ENCODE measurements at places on chromosomes 3 and 15. TPM values are rescaled to one million over a fixed set of nuclear protein-coding genes. Genes with fewer than 3 reads are reported as not detected.

GRCh38 chr15:31483986-31484951 is 157.6 kb downstream of the KLF13 start:
- DNase-seq = peak; percentile 23

DNA sequence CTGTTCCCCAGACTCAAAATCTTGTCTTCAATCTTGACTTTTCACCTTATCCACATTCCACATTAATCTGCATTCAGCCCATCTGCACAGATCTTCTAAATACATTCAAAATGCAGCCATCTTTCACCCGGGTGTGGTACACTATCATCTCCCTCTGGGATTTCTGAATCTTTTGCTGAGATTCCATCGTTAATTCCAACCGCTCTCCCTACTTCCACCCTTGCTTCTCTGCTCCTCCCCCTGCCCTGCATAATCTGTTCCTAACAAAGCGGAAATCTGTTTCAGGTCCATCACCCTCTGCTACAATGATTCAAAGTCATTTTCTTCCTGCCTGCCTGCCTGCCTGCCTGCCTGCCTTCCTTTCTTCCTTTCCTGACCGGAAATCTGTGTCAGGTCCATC is 7.9 kb upstream of the GOLGA8B start:
- no peak for DNase-seq

- DNase-seq = no peak
Observed at GRCh38 chr3:55592572-55592971, 105.5 kb upstream of the WNT5A start.

- DNase-seq = no peak
Observed at GRCh38 chr3:7646851-7647250, 785.9 kb downstream of the GRM7 start.

DNA sequence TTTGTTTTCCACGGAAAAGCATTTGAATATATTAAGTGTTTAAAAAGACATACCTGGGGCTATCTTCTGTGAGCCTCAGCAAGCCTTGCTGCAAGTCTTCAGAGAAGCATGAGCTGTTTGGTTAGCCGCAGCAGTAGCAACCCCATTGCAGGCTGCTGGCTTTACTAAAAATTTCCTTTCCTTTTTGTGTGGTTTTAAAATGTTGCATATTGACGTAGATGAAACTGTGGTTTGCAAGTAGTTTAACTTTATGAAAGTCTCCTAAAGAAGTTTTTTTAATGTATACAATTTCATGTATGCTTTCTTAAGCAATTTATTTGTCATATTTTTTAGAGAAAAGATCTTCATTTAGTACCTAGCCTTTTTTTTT is at the start of gene GPR171:
TSS of gene GPR171 (minus strand) at position 166 of the 370 bp plus-strand sequence. CDS start 3,830 bp downstream, outside the sequence.
- no peak for DNase-seq

GRCh38 chr3:188656196-188656982 is 502.4 kb downstream of the LPP start:
- no peak for DNase-seq

- no peak for DNase-seq
Observed at GRCh38 chr15:82968066-82968465, 15.5 kb upstream of the HOMER2 start.

- DNase-seq = no peak
Observed at GRCh38 chr3:104886220-104886995, 480.3 kb upstream of the ALCAM start.

GRCh38 chr3:184485241-184485640 is 76.3 kb upstream of the EPHB3 start:
- DNase-seq = no peak

DNA sequence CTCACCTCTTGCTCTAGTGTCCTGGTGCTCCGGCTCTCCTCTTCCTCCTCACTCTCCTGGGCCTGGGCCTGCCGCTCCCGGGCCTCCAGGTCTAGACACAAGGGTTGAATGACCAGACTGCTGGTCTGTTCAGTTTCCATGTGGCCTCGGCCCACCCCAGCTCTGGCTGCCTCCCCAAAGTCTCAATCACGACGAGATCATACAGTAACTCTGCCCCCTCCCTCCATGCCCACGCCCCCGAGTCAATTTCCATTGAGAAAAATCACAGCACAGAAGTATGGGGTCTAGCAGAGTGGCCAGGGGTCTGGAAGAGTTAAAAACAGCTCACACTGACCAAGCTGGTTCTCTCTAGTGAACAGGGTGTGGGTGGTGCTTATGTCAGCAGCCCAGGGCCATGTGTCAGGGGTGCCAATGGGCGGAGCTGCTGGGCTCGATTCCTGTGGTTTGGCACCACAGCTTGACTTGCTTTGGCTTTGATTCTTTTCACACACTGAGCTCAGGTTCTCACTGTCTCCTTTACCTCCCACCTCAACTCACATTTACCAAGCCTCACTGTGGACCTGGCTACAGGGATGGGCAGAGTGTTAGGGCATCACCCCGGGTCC is 6.9 kb downstream of the C15orf62 start:
- DNase-seq = no peak

GRCh38 chr3:129326138-129326537 is 47.5 kb downstream of the HMCES start:
- no peak for DNase-seq

DNA sequence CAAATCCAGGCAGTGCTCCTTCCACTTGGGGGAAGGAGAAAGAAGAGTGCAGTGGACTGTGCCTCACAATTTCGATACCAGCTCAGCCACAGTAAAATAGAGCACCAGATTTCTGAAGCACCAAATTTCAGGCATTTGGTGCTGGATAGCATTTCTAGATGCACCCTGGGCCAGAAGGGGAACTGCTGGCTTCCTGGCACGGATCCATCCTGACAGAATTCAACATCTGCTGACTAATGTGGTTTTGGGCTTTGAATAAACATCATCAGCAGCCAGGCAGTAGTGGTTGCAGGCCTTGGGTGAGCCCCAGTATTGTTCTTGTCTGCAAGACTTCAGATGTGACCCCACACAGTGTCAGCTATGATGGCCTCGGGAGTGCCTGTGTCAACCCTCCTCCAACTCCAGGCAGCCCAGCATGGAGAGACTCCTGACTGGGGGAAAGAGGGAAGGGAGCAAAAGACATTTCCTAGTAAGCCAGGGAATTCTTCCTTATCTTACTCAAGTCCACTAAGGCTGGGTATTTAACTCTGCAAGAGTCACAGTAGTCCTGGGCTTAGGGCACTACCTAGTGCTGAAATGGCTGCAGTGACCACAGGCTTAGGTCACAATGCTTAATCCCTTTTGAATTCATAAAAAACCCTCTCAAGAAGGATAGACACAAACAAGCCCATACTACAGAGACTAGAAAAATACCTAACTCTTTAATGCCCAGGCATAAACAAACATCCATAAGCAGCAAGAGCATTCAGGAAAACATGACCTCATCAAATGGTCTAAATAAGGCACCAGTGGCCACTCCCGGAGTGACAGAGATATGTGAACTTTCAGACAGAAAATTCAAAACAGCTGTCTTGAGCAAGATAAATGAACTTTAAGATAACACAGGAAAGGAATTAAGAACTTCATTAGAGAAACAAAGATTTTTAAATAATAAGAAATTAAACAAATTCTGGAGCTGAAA is 74.7 kb downstream of the SPATA16 start:
- no peak for DNase-seq

DNA sequence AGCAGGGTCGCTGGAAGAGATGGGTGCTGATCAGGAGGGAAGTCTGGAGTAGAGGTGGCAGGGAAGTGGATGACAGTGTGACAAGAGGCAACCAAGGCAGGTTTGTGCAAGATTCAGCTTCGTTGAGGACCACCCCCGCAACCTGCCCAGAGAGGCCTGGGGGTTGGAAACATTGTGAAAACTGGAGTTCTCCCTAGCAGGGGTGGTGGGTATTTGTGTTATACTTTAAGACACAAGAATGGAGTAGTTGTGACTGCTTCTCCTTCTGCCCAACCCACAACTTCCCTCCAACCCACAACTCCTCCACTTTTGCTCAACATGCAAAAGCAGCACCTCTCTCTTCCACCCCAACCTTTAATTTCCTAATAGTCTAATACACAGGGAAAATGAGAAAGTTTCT is 8.6 kb upstream of the ARNT2 start:
- no peak for DNase-seq

GRCh38 chr3:141348837-141349236 is 19.5 kb upstream of the ZBTB38 start:
- DNase-seq = no peak

DNA sequence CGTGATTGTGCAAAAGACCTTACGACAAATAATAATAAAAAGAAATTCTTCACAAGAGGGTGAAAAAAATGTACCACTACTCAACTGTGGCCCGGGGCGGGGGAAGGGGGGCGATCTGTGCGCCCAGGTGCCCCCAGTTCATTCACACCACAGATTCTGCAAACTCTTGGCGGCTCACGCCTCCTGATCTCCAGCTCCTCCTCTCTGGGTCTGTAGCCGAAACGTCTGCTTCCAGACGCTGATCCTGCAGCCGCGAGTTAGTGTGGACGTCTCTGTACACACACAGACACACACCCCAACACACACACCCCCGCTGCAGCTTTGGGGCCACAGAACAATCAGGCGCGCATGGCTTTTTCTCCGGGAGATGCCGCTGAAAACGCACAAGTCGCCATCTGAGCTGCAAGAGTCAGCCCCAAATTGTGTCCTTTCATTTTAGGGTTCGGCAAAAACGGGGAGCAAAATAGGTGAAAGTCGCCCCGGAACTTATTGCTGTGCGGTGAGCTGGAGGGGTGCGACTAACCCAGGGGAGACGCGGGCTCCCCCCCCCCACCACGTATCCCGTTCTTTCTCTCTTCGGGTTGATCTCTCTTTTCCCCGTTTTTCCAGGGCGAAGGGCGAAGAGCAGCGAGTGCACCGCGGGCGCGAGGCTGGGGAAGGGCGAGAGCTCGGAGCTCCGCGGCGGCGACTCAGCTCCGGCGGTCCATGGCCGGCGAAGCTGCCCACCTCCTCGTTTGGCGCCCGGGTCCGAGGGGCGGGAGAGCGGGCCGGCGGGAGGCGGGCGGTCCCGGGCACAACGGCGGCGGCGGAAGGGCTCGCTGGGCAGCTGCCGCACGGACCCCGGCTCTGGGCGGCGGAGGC is 505 bp upstream of the WNT5A start:
- peak; percentile 65 for DNase-seq

- no peak for DNase-seq
Observed at GRCh38 chr3:137764001-137764433, at the start of gene SOX14. Gene SOX14 (plus strand): TSS chr3:137764315. CDS start chr3:137764785, 470 bp downstream.

- DNase-seq = no peak
Observed at GRCh38 chr15:72460402-72460801, 13.7 kb upstream of the ARIH1 start.

DNA sequence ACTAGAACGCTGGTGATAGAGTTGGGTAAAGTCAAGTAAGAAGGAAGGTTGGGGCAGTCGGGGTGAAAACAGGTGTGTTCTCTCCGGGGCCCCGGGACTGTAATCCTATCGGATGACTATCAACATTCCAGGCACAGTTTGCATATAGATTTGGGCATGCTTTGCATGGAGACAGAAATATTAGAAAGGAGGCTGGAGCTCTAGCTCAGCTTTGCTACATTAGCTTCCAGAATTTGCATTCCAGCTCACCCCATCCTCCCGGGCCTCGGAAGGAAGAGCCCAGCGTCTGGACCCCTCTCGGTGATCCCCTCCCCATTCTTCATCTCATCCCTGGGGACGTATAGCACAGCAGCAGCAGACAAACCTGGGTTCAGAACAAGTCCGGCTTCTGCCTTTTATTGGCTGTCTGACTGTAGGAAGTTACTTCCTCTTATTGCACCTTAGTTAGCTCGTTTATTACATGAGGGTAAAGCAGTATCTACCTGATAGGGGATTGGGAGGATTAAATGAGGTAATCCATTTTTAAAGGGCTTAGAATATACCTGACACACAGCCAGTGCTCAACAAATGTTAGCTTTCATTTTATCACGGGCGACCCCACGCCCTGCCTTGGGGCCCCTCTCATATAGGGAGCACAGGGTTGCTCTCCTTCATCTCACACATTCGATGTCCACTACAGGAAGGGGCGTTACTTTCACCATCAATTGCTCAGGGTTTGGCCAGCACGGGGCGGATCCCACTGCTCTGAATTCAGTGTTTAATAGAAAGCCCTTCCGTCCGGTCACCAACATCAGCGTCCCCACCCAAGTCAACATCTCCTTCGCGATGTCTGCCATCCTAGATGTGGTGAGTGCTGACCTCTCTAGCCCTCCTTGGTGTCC is 3.2 kb downstream of the HTR3E start:
- no peak for DNase-seq

DNA sequence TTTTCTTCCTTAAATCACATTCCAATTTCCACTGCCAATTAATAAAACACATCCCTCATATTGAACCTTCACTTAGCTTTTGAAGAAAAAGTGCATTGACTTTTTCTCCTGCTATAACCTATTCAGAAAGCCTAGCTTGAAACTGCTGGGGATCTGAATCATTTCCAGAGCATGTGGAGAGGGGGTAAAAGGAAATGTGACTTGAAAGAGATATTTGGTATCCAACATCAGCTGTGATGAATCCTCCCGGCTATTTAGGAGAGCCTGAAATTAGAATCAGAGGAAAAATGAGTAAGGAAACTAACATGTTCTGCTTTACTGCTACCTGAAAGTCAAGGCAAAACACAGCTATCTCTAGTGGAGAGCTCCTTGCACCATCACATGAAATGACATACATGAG is 2.6 kb upstream of the GNB5 start:
- DNase-seq = no peak

GRCh38 chr3:88469216-88469615 is 319.5 kb downstream of the C3orf38 start:
- no peak for DNase-seq

DNA sequence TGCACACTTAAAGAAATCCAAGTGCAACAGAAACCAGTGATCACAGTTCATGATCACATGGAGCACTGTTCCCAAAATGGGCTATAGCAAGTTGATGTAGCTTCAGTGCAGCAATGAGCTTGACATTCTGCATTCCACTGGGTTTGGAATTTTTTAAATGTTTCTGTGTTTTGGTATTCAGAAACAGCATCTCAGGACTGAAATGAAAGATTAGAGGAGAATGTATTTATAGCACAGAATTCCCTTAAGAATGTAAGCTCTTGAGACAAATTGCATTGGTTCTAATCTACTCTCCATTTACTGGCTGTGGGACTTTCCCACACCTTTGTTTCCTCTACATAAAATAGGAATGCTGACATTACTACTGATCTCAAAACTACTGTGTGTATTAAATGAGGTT is 162.7 kb downstream of the FGF12 start:
- DNase-seq = no peak

DNA sequence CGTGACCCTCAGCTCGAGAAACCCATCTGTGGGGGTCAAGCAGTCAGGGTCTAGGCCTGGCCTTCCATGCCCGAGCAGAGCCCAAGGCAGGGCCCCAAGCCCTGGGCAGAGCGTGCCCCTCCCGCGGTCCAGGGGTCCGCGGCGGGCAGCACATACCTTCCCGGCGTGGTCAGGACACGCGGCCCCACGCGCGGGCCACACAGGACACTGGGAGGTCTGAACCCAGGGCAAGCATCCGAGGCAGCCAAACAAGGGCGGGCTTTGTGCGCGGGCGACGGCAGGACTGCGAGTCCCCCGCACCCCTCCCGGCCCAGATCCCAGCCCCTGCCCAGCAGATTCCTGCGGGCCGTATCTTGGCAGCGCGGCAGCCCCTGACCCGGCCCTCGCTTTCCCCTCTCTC is 61.6 kb upstream of the ACAN start:
- no peak for DNase-seq

Gene ATP10A
- total RNA-seq = 22.8 TPM

Gene SST
- not detected for total RNA-seq

Gene NR1I2
- total RNA-seq = 0.47 TPM

Gene COPG1
- 98.2 TPM for total RNA-seq

Gene SI
- 2.8 TPM for total RNA-seq

Gene RASGRP1
- 7.4 TPM for total RNA-seq

Gene HAPLN3
- 4.8 TPM for total RNA-seq

Gene THPO
- 0.93 TPM for total RNA-seq

Gene TMEM212
- total RNA-seq = 4.3 TPM
